ENCODE measurements at places on chromosomes 7 and 10. TPM values are rescaled to one million over a fixed set of nuclear protein-coding genes. Genes with fewer than 3 reads are reported as not detected.

DNA sequence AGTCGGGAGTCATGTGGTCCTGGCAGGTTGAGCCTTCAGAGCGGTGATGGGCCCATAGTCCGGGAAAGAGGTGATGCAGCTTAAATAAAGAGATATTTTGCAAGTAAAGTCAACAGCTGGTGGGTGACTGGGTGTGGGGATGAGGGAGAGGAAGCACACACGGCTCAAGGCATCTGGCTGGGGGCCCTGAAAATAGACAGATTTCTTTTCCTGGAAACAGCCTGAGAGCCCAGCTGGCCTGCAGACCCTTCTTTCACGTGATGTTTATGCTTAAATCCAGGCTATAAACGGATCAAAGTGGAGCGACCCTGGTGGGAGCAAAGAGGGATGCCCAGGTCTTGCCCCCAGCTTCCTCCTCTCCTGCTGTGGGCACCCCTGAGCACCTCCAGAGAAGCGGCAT lies 149.1 kb downstream of the TEX36 start:
- DNase-seq: no peak

DNA sequence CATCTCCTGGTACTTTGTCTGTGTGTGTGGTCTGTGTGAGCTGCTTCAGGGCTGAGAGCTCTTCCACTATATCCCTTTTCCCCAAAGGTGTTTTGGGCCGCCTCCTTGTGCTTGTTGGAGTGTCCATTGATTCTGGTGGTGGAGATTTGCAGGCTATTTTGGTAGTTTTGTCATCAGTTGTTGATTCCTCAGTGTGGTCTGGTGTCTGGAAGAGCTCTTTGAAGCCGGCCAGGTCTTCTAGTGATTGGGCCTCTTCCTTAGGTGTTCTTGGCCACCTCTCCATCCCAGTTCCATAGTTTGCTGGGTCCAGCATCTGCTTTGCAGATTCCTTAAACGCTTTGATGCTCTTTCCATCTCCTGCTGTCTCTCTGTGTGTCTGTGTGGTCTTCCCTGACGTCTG lies 20.8 kb downstream of the MKI67 start:
- no peak for DNase-seq

DNA sequence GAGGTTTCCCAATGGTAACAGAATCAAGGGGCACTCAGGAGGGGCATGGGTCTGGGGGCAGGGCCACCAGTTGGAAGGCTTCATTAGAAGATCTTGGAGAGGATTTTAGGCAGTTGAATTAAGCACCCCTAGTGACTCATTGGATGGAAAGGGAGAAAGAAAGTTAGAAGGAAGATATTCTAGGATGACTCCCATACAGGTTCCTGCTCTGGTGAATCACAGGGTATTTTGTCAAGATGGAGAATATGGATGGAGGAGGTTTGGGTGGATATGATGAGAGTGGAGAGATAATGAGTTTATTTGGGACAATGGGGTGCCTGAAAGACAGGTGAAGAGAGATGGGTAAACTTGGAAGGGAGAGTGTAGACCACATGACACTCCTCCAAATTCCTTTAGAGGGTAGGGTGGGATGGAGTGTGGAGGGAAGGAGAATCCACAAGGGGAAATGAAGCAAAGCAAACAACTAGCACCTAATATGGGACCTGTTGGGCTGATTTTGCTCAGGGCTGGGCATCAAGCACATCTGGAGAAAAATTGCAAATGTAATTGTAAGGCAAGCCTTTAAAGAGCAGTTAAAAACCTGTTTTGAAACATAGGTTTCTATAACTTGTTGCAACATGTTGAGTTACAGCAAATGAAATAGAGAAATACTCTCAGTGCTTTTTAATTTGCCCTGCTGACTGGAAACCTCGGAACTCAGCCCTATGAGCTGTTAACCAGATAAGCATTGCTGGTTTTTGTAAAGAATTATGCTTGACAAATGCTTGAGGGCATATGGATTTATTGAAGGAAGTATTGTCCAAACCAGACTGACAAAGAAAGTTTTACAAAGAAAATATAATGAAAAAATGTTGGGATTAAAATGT lies 2.9 kb upstream of the ENTPD7 start:
- no peak for DNase-seq

- no peak for DNase-seq
Measured at GRCh38 chr10:451021-451471, 238.4 kb downstream of the DIP2C start.

DNA sequence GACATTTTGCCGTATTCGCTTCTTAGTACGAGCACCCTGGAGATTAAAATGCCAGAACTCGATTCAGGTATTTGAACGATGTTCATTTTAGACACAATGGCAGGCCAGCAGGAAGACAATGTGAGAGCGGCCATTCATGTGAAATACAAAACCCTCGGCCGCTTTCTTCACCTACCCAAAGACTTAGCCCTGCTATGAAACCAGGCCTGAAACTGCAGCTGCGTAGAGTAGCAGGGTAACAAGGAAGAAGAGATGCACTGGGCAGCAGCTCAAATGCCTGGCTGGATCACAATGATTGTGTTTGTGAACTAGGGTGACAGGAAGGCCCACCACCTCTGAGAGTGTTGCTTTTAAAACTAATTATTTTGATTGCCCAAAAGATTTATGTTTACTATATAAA lies 234.8 kb downstream of the TRIL start:
- DNase-seq: no peak

DNA sequence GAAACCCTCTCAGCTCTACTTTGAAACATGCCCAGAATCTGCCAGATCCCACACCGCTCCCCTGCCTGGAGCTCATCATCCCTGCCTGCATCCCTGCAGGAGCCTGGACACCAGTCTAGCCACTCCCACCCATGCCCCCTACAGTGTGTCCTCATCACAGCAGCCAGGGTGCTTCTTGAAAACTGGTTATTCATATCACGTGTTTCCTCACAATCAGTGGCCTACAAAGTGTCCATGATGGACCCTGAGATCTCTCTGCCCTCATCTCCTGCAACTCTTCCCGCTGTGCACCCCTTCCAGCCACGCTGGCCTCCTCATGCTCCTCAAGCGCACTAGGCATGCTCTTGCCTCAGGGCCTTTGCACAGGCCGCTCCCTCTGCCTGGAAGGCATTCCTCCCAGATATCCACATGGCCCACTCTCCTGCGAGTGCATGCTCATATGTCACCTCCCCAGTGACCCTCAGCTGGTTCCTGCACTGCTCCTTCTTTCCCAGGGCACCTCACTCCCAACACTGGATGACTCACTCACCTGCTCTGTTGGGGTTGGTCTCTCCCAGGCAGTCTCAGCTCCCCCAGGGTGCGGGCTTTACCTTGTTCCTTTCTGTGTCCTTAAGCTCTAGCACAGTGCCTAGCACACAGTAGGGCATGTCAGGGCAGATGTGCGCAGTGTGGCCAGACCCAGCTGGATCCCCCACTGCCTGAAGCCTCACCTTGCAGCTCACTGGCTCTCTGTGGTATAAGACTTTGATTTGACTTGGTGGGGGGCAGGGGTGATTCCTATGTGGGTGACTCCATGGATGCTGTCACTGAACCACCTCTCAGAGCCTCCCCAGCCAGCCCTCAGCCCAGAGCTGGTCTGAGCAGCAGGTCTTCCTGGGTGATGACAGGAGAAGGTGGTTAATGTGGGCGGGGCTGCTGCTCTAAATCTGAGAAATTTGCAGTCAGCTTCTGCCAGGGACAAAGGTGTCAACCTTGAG lies 37.3 kb downstream of the CDH23 start:
- DNase-seq: no peak

- DNase-seq: no peak
Measured at GRCh38 chr7:46015107-46015868, 94.2 kb upstream of the IGFBP3 start.

GRCh38 chr10:101995451-101996063 lies 60.4 kb downstream of the ARMH3 start:
- no peak for DNase-seq

DNA sequence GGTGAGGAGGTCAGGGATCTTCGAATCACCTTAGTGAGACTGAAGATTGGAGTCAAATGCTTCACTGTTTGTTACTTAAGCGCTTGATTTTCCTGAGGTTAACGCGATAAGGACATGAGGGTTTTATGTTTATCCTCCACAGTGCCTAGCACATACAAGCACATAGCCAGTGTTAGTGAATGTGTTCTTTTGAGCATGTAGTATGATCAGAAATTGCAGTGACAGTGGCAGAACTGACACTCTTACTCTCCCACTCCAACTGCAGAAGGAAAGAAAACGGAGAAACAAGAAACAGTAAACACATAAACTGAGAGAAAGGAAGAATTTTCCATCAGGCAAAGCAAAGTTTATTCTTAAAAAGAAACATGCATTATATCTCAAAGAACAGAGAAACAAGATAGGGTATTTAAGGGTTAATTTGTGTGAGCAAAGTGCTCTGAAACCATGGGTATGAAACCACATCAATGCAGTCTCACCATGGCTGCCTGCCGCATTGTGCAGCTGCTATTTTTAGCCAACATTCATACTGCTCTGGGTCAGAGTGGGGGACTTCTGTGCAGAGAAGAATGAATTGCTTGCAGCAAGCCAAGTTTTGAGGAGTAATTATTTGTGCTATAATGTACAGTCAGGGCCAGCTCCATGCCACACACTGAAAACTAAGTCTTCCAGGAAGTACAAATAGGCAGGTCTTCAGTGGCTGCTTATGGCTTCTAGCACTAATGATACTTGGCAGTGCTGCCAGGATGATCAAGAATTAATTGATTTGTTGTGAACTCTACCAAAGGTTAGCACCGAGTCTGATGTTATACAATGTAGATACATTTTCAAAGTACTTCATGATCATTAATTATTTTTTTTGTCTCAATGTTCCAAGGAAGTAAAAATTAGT lies 152.0 kb downstream of the MACC1 start:
- DNase-seq: no peak

- no peak for DNase-seq
Measured at GRCh38 chr7:40311307-40311706, 176.5 kb downstream of the SUGCT start.

- DNase-seq: no peak
Measured at GRCh38 chr7:138316421-138317043, 143.5 kb upstream of the TRIM24 start.

GRCh38 chr7:147261693-147262092 lies 1145.1 kb downstream of the CNTNAP2 start:
- no peak for DNase-seq

- no peak for DNase-seq
Measured at GRCh38 chr7:148121847-148122246, 468.7 kb upstream of the C7orf33 start.

DNA sequence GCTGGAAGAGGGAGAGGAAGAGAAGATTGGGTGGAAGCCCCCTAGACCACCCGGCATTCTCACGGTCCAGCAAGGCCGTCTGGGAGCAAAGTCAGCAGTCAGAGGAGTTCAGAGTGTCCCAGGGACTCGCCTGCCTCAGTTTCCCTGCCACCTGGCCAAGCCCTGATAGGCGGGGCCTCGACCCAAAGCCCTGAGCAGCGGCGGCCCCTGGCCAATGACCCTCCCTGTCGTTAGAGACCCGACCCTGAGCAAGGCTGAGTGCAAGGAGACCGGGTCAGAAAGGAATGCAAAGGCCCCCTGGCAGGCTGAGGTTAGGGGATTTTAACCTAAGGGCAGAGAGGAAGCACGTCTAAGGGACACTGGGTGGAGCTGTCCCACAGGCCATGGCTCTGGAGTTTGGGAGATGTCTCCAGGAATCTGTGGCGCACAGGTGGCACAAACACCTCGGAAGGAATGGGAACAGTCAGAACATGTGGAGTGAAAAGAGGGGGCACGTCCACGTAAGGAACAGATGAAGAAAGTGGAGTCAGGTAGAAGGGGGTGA lies 196.8 kb upstream of the PDE1C start:
- no peak for DNase-seq

GRCh38 chr10:58399410-58399809 lies 14.2 kb downstream of the TFAM start:
- DNase-seq: no peak

DNA sequence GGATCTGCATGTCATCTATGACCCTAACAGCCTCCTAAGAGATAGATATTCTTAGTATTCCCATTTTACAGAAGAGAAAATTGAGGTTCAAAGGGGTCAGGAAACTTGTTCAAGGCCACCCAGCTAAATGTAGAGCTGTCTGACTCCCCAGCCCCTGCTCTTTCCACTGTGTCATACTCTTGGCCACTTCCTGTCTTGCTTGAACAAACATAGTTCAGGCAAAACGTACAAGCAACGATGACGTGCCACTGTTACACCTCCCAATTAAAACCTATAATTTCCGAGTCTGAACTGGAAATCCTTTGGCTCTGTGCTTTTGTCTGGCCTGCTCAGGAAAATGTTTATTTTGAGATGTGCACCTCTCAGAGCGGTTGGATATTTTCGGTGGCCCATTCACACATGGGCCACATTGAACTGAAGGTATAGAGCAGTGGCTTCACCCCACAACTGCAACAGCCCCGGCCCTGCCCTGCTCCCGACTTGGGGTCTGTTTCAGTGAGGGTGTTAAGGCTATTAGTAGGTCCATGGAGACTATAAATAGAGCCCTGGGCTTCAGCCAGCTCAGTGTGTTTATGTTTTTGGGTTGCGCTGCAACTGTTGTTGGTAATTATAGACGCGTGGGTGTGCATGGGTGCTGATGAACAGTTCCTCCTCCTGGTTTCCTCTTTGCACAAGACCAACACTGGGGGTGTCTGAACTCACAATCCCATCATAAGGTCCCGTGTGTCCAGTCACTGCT lies 172.3 kb upstream of the ADO start:
- no peak for DNase-seq

DNA sequence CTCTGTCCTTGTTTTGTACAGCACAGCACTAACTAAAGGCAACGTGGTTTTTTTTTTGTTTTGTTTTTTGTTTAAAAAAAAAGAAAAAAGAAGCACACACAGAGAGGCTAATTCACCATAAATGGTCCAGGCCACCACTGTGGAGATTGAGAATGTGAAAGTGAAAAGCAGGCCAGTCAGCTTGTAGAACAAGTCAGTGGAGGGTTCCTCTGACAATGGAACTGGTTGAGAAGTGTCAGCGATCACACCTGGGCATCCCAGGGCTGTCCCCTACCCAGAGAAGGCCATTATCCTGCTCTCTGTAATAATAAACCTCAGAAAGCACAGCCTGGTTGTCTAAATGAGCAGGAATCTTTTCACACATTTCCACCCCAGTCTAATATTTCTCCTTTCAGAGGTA lies 119.6 kb upstream of the ZNF438 start:
- no peak for DNase-seq

DNA sequence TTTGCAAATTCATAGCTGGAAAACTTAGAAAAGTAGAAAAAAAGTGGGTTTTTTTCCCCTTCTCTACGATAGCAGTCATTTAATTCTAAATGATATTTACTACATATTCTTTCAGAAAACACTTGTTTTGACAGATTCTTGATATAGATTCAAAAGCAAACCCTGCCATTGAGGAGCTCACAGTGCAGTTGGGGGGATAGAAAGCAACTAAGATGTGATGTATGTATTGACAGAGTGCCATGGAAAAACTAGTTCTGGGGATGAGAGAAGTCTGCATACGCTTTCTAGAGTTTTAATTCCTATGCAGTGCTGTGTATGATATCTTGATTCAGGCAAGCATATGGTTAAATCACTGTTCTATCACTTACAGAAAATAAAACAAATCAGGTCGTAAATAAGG lies 436.6 kb upstream of the GHITM start:
- DNase-seq: no peak

GRCh38 chr10:84156768-84157167 lies 16.8 kb upstream of the GPR15LG start:
- no peak for DNase-seq

GRCh38 chr10:71268758-71269157 lies 50.3 kb upstream of the SLC29A3 start:
- no peak for DNase-seq

Gene RAB19
- total RNA-seq: 2.3 TPM

Gene ZNF804B
- total RNA-seq: not detected

Gene ANKRD61
- total RNA-seq: not detected

Gene SLIT1
- under 0.01 TPM for total RNA-seq

Gene FAM107B
- total RNA-seq: 51.8 TPM

Gene HILPDA
- total RNA-seq: 27.7 TPM

Gene PPP1R3A
- total RNA-seq: not detected
